ENCODE measurements at places on chromosomes 11 and 22.
A peak's percentile ranks its signal among the peaks of the same experiment; 100 is the strongest.

- DNase-seq = peak; percentile 14
Observed at GRCh38 chr11:116275635-116276034, 497.2 kb downstream of the BUD13 start.

DNA sequence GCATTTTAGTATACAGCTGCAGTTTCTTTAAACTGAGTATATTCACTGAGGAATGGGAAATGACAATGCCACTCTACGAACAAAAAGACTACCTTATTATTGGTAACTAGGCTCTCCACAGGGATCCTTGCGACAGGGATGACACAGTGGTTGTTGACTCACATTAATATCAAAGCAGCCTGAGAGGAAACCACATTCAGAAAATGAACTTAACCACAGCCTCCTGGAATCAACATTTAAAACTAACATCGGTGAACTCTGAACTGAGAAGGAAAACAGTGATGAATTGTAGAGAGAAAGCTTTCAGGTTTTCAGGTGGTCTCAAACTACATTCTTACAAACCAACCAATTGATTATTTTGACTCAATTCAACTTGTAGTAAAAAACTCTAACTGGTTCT lies 90.3 kb upstream of the MTMR2 start:
- peak; percentile 46 for DNase-seq

DNA sequence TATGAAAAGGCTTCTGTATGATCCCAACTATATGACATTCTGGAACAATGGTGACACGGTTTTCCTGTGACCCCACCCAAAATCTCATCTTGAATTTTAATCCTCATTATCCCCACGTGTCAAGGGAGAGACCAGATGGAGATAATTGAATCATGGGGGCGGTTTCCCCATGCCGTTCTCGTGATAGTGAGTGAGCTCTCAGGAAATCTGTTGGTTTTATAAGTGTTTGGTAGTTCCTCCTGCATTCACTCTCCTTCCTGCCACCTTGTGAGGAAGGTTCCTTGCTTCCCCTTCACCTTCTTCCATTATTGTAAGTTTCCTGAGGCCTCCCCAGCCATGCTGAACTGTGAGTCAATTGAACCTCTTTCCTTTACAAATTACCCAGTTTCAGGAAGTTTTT lies 53.1 kb upstream of the TSPAN18 start:
- DNase-seq = no peak

GRCh38 chr11:45233121-45233803 lies 52.9 kb downstream of the SYT13 start:
- DNase-seq = peak; percentile 26

DNA sequence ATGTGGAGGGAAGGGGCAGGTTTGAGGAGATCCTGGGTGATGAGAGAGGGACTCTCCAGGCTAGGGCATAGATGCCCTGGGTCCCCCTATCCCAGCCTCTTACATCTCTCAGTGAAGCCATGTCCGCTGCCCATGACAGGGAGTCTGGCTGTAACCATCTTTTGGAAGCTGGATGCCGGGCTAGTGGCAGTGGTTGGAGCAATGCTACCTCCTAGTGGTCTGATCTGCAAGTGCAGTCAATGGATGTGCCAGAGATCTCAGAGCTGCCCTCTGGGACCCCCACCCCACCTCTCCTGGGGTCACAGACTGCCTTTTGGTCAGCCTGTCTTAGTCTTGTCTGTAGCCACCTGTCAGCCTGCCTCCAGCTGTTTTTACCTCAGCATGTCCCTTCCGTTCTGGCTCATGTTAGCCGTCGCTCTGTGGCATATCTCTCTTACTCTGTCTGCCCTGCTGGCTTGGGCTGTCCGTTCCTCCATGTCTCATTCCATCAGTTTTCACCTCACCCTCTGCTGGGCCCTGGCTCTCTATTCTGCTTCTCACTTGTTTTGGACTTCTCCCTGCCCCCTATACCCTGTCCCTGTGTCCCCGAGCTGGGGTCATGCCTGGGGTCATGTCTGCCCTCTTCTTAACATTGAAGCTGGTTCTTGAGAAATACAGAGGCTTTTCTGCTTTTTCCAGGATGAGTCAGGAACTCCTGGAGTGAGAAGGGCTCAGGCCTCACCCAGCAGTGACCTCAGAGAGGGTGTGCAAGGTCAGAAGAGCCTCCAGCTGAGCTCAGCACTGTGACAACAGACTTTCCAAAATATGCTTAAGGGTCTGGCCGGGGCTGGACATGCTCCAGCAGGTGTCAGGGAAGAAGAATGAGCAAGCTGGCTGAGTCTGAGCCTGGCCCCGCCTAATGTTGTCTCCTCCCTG lies 52.0 kb upstream of the THY1 start:
- peak; percentile 76 for DNase-seq

DNA sequence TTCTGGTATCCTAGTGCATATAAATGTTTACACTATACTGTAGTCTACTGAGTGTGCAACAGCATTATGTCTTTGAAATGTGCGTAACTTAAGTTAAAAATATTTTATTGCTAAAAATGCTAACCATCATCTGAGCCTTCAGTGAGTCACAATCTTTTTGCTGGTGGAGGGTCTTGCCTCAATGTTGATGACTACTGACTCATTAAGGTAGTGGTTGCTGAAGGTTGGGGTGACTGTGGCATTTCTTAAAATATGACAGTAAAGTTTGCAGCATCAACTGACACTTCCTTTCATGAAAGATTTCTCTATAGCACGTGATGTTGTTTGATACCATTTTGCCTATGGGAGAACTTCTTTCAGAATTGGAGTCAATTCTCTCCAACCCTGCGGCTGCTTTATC lies 8.5 kb upstream of the CREBZF start:
- DNase-seq = peak; percentile 28

DNA sequence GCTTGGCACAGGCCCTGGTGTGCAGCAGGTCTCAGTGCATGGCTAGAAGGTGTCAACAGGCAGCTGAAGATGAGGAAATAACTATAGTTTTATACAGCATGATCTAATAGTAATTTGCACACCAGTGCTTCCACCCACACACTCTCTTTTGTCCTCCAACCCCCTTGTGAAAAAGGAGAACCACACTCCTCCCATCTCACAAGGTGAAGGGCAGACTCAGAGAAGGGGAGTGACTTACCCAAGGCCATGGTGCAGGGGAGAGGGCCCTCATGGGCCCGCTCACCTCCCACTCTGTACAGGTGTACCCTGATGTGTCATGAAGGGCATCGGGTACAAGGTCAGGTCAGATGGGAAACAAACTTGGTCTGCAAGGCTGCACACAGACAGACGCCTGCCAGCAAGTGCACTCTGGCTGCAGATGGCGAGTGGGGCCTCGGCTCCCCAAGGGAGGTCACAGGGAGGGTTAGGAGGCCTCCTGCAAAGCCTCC lies 53.4 kb downstream of the DGCR2 start:
- DNase-seq = no peak

DNA sequence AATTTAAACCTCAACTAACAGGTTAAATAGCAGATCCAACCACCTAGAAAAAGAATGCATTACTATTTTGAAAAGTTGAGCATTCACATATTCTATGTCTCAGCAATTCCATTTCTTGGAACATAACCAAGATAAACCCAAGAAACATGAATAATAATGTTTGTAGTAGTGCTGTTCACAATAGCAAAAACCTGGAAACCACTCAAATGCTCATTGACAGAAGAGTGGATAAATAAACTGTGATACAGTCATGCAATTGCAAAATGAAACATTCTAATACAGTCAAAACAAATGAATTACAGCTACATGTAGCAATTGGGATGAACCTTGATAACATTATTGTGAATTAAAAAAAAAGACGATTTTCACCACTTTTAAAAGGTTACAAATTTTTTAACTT lies 162.8 kb upstream of the TMEM45B start:
- DNase-seq = peak; percentile 18

- peak; percentile 61 for DNase-seq
Observed at GRCh38 chr22:28426346-28427132, 253.1 kb downstream of the TTC28 start.

- no peak for DNase-seq
Observed at GRCh38 chr11:101960231-101960630, 43.9 kb upstream of the ANGPTL5 start.

- peak; percentile 43 for DNase-seq
Observed at GRCh38 chr11:112962579-112963367, 1.6 kb downstream of the NCAM1 start.

DNA sequence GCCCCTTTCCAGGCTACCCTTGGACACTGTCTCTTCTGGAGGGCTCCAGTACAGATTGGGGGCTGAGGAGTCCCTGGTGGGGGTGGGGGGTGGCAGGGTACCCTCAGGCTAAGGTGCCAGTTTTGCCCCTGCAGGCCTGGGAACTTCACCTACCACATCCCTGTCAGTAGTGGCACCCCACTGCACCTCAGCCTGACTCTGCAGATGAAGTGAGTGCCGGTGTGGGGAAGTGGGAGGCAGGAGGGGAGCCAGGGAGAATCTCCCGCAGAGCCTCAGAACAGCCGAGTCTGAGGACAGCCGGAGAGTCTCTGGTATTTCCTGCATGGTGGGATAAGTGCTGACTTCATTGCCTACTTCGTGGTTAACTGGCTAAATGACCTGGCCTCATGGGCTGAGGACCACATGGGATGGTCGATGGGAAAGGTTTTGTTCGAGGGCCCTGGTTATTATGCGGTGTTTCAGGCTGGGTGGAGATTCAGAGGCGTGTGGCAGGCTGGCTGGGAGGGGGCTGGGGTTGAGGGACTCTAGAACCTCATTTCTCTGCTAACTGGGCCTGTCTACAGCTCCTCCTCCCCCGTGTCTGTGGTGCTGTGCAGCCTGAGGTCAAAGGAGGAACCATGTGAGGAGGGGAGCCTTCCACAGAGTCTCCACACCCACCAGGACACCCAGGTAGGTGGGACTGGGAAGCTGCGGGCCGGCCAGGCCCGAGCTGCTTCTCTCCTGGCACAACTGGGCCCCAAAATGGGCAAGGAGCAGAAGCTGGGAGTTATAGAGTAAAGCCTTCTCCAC lies 8.5 kb downstream of the TMEM258 start:
- DNase-seq = peak; percentile 63

DNA sequence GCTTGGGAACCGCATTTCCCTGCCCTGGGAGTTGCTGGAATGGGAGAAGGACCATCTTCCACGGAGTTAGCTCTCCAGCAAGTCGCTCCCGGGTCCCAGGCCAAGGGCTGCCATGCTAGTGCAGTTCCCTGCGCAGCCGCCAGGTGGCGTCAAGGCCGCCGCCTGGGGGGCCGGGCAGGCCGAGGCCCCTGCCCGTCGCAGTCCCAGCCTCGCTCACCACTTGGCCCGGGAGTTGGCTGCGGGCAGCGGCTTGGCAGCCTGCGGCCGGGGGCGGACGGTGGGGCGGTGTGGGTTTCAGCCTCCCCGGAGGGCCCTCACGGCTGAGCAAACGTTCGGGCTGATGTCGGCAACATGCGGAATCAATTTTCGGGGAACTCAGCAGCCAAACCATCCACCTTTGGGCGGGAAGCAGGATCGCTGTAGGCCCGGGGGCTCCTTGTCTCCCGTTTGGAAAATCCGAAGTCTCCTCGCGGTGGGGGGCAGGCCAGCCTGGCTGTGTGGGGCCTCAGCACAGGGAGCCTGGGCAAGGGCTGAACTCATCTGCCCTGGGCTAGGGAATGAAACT lies 415.1 kb downstream of the SOX6 start:
- DNase-seq = peak; percentile 75

DNA sequence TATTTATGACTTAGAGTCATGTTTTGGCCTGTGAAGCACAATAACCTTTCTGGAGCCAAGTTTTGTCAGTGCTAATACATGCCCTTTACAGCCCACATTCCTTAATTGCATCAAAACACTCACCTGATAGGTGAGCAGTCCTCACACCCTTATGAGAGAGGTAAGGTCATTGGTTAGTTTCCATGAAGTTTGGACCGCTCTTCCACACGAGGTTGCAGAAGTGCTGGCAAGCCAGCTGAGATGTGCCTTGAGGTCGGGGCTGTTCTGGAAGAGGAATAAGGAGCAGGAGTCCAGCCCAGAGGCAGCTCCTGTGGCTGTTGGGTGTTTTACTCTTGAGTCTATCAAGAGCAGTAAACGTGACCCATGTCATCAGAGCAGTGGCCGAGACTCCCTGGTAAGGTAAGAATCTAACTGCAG lies 76.3 kb downstream of the CYB5R2 start:
- DNase-seq = no peak

GRCh38 chr22:39645532-39645931 lies 75.0 kb downstream of the CACNA1I start:
- no peak for DNase-seq

- DNase-seq = no peak
Observed at GRCh38 chr22:46443850-46444389, 93.5 kb downstream of the CELSR1 start.

- peak; percentile 66 for DNase-seq
Observed at GRCh38 chr11:45918331-45918941, 759 bp upstream of the PEX16 start.

DNA sequence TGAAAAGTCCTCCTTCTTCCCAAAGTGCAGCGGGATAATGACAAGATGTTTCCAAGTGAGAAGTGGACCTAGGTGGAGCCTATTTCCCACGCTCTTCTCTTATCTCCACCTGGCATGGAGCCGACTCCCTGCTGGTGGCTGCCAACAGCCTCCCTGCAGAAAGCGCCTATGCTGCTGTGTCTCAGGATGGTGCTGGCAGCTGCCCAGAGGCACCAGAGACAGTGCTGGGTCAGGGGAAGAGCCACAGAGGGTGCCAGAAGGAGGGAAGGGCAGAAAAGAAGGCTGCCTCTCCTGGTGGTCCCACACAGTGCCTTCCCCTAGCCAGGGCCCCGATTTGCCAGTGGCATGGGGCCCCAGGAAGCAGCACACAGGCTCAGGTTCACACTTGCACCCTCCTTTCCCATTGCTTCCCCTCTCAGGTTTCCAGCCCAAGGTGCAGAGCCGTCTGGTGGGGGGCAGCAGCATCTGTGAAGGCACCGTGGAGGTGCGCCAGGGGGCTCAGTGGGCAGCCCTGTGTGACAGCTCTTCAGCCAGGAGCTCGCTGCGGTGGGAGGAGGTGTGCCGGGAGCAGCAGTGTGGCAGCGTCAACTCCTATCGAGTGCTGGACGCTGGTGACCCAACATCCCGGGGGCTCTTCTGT lies 19.0 kb downstream of the CD5 start:
- DNase-seq = no peak

GRCh38 chr11:73810637-73811036 lies 23.0 kb downstream of the MRPL48 start:
- no peak for DNase-seq

- no peak for DNase-seq
Observed at GRCh38 chr22:36316419-36316818, 63.5 kb downstream of the APOL1 start.

- no peak for DNase-seq
Observed at GRCh38 chr11:65891219-65892136, 1.0 kb downstream of the CCDC85B start.

DNA sequence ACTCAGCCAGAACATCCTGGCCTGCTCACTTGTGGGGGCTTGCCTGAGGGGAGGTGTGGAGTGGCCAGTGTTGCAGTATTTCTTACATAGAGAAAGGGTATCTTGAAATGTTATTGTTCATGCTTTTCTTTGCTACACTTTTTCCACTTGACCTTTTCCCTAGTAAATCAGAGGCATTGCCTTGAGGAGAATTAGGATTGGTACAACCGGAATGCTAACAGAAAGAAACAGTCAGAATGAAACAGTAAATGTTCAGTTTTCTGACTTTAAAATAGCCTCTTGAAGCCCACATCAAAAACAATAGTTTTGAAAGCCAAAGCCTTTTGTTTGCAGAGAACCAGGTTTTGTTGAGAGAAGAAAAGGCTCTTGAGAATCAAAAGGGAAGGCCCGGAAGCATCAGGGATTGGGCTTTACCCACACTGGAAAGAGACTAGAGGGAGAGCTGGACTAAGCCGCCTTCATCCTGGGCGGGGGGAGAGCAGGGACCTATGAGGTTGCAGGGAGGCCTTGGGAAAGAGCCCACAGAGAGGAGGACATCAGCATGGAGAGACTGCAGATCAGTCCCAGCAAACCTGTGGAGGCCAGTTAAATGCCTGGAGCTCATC lies 12.4 kb downstream of the ADM start:
- DNase-seq = no peak

Measured in fibroblast of upper back skin (primary cell).